SJCRH30 (cell line): ENCODE measurements at places on chromosomes 5 and 9. TPM values are rescaled to one million over a fixed set of nuclear protein-coding genes. Genes with fewer than 3 reads are reported as not detected.
A peak's percentile ranks its signal among the peaks of the same experiment; 100 is the strongest.

DNA sequence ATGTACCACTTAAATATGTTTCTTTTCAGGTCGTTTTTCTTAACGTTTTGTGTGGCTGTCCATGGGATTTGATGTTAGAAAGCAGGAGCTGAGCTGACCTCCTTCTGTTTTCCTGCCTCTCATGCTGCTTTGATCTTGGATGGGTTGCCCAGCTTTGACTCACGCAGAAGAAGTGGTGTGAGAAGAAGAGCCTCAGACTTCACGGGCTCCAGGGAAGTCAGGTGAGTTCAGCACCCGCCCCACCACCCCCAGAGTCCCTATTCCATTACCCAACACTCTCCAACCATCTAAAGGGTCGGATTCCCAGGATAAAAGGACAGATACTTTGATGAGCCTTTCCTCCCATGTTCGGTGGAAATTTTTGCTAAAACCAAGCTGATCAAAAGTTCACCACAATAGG is 373.4 kb downstream of the IRX2 start:
- no peak for DNase-seq

DNA sequence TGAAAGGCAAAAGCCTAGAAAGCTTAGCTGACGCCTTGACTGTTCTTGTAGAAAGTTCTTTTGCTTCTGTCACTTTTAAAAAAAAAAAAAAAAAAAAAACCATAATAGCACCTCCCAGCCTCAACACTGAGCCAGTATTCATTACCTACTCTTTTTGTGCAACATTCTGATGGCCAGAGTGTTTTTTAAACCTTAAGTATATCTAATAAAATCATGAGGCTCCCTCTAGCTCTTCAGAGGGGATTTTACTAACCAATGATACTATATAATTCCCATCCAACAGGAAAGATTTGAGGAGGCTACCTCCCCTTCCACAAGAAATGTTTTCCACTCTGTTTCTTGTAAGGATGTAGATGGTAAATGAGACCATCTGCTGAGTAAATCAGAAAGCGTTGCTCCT is 3.9 kb downstream of the BNC2 start:
- DNase-seq = no peak

- no peak for DNase-seq
Observed at GRCh38 chr5:130992621-130993020, 172.4 kb downstream of the HINT1 start.

- DNase-seq = peak; percentile 70
Observed at GRCh38 chr9:111483439-111483857, 735 bp downstream of the ECPAS start.

GRCh38 chr5:163815240-163815791 is 309.9 kb downstream of the MAT2B start:
- no peak for DNase-seq

GRCh38 chr5:92419261-92419660 is 1036.1 kb upstream of the ARRDC3 start:
- no peak for DNase-seq

- no peak for DNase-seq
Observed at GRCh38 chr9:133200631-133201030, 8.4 kb downstream of the OBP2B start.

DNA sequence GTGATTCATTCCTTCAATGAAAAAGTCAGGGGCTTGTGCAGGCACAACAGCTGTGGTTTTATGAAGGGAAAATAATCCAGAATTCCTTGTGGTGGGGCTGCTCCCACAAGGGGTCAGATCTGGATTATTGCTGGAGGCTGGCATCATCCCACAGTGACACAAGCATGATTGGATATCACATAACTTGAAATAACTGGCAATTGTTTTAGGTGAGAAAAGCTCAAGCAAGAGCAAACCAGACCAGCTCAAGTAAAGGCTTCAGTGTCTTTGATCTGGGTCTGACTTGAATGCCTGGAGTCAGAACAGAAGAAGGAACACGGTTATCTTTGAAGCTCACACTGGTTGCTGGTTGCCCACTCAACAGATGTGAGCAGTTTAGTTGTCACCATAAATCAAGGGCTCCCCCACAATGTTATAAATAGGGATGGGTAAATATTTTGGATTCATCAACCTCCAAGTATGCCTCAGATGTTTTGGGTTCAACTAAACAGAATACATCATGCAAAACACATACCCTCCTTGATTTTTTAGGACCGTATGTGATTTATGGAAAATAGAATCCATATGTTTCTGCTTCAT is 3.1 kb upstream of the ZNF474 start:
- DNase-seq = peak; percentile 90

DNA sequence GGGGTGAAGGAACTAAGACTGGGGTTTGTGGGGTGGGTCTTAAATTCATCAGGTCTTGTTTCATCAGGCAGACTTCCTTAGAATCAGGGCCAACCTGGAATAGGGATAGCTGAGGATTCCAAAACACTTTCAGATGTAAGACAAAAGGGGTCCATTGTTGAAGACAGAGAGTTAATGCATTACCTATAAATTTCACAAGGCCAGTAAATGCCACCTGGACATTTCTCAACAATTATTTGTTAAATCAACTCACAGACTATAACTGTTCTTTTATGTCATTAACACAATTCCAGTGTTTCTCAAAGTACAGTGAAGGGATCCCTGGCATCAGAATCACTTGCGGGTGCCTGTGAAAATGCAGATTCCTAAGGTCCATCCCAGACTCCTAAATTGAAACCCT is 2.8 kb downstream of the MARCHF3 start:
- DNase-seq = no peak

DNA sequence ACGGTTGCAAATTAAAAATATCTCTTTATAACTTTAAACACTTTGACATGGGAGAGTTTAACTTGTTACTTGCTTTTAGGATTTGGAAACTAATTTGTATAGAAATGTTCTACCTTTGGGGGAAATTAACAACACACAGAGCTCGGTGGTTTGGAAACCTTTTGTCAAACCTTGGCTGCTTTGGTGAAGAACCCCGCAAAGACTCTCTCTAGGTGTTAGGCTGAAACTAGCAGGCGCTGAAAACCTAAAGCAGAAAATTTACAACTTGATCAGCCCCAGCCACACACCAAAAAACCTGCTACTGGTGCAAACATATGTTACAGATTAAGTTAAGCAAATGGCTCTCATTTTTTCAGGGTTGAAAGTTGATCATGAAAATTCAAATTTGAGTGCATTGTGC is 25.8 kb downstream of the NR2F1 start:
- no peak for DNase-seq

DNA sequence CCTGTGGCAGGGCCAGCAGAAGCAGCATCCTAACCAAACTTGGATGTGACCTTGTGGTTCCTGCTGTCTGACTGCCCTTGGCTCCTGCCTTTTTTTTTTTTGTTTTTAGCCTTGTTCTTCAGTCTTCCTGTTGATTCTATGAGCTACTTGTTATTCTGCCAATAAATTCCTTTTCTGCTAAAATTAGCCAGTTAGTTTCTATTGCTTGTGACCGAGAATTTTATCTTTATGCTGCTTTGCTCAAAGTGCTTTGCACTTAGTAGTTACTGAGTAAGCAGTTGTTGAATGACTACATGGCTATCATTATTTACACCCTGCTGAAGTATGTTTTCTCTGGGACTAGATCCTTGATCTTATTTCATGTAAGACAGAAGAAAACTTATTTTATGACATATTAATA is 20.8 kb upstream of the ATG10 start:
- no peak for DNase-seq

DNA sequence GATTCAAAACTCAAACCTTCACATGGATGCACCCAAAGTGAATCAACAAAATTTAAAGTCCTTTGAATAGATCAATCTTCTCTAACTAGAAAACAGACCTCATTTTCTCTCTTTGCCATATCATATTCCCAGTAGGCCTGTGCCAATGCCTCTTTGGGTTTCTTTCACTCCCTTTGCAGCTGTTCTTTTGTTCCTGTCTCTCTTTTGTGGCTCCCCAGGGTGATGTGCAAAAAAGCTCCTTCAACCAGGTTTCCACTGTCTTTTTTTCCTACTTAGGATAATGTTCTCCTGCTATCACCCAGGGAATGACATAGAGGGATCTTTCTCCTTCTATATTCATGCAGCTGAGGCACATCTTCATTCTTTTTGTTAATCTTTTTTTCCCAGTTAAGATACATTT is 54.6 kb downstream of the MARCHF3 start:
- peak; percentile 82 for DNase-seq

- DNase-seq = no peak
Observed at GRCh38 chr5:179211068-179211467, 134.2 kb downstream of the ADAMTS2 start.

- DNase-seq = no peak
Observed at GRCh38 chr5:150452914-150453313, 3.4 kb upstream of the RPS14 start.

DNA sequence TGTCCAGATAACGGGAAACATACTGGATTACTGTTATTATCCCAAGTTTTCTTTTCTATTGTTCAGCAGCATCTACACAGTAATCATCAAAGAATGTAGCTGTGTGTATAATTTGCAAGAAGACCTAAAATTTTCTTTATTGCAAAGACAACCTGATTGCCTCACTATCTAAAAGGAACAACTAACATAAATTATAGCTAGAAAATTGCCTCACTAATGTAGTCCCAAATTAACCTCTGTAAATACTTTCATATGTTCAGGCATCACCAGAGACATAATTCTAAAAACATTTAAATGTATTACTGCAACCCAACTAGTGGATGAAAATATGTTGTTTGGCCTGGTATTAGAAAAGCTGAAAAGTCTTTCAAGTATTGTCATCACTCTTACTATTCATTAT is 275.4 kb downstream of the CDH12 start:
- DNase-seq = no peak

- DNase-seq = peak; percentile 45
Observed at GRCh38 chr9:116842658-116843057, 155.6 kb downstream of the TRIM32 start.

- DNase-seq = no peak
Observed at GRCh38 chr5:96743065-96743768, 64.5 kb downstream of the ERAP1 start.

DNA sequence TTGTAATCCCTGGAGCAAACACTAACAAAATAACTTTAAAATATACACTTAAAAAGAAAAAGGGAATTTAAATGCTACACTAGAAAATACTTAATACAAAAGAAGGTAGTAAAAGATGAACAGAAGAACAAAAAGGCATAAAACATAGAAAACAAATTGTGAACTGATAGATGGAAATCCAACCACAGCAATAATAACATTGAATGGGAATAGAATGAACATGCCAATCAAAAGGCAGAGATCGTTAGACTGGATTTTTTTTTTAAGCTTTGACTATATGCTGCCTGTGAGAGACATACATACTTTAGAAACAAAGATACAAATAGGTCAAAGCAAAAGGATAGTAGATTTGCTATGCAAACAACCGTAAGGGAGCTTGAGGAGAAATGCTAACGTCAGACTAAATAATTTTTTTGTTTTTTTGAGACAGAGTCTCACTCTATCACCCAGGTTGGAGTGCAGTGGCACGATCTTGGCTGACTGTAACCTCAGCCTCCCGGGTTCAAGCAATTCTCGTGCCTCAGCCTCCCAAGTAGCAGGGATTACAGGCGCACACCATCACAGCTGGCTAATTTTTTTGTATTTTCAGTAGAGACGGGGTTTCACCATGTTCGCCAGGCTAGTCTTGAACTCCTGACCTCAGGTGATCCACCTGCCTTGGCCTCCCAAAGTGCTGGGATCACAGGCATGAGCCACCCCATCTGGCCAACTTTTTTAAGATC is 6.5 kb downstream of the ABO start:
- no peak for DNase-seq

DNA sequence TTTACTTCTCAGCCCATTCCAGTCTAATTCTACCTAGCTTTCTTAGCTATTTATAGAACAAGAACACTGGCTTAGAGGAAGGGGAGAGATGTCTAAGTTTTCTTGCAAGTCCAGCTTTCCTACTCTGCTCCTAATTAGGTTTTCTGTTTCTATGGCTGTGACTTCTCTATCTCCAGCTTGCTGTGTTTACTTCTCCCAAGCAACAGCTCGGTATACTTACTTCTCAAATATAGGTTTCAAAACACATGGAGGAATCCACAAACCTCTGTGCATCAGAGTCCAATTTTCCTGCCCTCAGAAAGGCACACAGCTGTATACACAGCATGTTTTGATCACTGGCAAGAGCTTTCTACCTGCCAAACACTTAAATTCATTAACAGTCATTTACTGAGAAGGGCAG is 17.4 kb upstream of the HMGCR start:
- DNase-seq = no peak

DNA sequence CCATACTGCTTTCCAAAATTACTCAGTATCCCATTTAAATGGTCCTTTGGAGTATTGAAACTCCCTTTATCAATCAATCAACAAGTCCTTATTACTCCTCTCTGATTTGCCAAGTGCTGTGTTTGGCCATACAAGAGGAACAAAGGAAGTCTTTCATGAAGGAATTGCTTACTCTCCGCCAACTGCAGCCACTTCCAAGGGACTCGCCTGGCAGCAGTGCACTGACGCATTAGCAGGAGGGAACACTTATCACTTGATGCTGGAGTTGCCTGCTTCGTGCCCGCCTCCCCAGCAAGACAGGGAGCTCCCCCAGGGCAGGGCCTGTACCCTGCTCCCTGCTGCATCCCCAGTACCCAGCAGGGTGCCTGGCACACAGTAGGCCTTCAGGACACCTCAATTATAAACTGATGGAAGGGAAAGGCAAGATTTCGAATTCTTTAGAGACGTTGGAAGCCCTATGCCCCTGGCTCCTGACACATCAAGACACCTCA is 97.9 kb downstream of the CRB2 start:
- DNase-seq = no peak

DNA sequence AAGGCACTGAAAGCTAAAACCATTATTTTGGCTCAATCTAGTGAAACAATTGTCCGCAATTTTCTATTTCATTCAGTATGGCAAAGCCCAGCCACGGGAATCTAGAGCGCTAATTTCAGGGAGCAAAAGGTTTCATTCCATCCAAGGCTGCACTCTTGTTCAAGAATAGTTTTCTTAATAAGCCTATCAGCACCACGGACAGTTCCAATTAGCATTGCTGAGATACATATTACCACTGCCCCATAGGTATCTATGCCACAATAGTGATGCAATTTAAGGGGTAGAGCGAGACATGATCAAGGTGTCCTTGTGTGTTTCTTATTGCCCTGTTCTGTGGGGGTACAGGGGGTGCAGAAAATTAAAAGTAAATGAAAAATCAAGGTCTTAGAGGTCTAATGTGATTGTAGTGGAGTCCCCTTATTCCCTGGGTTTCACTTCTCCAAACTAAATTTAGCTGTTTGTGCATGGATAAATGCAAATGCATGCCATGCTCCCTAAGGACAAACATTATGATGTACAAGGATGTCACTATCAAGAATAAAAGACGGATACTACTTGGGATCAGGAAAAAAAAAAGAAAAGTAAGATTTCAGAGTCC is 45.5 kb downstream of the SPOCK1 start:
- DNase-seq = peak; percentile 75

Gene CATSPER3
- not detected in 2 replicates for total RNA-seq

Gene GCNT1
- 10.1 and 14.0 TPM in 2 replicates for total RNA-seq

Gene C9orf153
- 0.43 and 0.55 TPM in 2 replicates for total RNA-seq

Gene SUSD1
- total RNA-seq = 17.9 and 19.5 TPM in 2 replicates

Gene GDF9
- 0.20 and 0.57 TPM in 2 replicates for total RNA-seq

Gene IQGAP2
- 8.5 and 11.4 TPM in 2 replicates for total RNA-seq

Gene PHF2
- 31.1 and 32.2 TPM in 2 replicates for total RNA-seq

Gene CYSRT1
- total RNA-seq = 1.7 TPM in 2 replicates

Gene PCDHB14
- 10.9 and 11.2 TPM in 2 replicates for total RNA-seq

Gene OTP
- not detected in 2 replicates for total RNA-seq

Gene GPRIN1
- 6.5 and 6.9 TPM in 2 replicates for total RNA-seq

Gene OLFM1
- not detected in 2 replicates for total RNA-seq

Gene LRRC19
- total RNA-seq = not detected in 2 replicates

Gene FBLL1
- total RNA-seq = not detected in 2 replicates

Gene ABHD17B
- 43.2 and 48.2 TPM in 2 replicates for total RNA-seq
